ENCODE measurements at places on chromosomes 7 and 10.

DNA sequence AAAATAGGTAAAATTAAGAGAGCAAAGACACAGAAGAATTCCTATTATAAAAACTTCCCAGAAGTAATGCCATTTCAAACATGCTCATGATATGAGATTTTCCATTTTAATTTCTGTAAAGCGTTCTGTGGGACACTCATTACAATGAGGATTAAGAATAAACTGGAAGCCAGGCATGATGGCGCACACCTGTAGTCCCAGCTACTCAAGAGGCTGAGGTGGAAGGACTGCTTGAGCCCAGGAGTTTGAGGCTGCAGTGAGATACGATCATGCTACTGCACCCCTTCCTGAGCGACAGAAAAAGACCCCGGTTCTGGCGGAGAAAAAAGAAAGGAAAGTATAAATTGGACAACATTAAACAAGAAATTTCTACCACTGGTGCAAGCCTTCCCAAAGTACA is 1.5 kb downstream of the DNA2 start:
- DNase-seq: no peak

- DNase-seq: no peak
These were observed 47.6 kb upstream of the ITGB1 start for GRCh38 chr10:33005322-33006301.

DNA sequence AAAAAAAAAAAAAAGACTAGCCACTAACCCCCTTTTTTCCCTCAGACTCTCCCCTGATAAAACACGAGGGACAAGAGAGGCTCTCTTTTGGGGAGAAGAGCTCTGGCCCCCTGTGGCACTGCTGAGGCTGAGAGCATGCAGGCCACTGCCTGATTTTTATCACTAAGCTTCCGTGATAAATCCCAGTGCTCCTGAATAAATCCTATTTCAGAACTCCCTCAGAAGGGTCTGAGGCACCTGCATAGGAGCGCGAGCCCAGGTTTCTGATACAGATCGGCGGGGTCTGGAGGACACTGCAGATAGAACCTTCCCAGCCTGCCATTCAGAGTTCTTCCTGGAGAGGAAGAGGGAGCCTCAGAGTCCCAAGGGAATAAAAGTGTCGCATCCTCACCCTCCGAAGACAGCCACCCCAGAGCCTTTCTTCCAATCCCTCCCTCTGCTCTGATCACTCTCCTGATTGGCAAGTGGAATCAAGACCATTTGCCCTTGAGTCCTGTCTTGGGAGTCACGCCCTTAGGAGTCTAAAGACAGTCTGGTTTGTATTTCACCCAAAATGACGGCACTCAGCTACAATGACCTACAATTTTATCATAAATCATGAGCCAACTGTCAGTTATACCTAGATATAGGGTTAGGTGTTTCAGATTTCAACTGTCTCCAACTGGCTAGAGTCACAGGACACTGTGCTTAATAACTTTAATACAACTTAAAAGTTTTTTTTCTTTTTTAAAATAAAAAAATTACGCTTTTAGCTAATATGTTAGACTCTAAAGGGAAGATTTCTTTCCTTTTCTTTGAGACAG is 153.5 kb downstream of the RNF216 start:
- no peak for DNase-seq

- DNase-seq: no peak
These were observed 163.6 kb upstream of the KMT2E start for GRCh38 chr7:104850374-104850773.

DNA sequence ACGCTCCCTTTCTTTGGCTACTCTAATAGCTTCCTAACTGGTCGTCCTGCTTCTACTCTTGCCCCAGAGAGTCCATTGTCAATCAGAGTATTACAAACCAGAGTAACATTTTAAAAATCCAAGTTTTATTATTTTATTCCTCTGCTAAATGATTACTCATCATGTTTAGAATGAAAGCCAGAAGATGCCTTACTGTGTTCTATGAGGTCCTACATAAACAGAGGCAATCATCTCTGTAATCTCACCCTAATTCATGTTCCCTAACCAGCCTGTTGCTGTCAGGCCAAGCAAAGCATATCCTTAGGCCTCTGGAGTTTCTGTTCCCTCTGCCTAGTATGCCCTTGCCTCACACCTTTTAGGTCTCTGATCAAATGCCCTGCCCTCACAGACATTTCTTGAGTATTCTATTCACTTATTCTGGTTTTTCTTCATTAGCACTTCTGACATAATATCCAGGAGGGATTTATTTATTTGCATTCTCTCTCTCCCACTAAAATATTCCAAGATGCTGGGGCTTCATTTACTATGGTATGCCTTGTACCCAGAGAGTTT is 497.5 kb downstream of the PHTF2 start:
- no peak for DNase-seq

- DNase-seq: no peak
These were observed 155.8 kb downstream of the DOCK4 start for GRCh38 chr7:112050250-112050881.

GRCh38 chr7:63008366-63008765 is 990.3 kb upstream of the ZNF722 start:
- no peak for DNase-seq

GRCh38 chr7:128869138-128869943 is 6.7 kb downstream of the ATP6V1F start:
- no peak for DNase-seq

- no peak for DNase-seq
These were observed 3.3 kb upstream of the NPTX2 start for GRCh38 chr7:98613601-98614425.

- no peak for DNase-seq
These were observed 1.8 kb downstream of the ADARB2 start for GRCh38 chr10:1735562-1735961.

DNA sequence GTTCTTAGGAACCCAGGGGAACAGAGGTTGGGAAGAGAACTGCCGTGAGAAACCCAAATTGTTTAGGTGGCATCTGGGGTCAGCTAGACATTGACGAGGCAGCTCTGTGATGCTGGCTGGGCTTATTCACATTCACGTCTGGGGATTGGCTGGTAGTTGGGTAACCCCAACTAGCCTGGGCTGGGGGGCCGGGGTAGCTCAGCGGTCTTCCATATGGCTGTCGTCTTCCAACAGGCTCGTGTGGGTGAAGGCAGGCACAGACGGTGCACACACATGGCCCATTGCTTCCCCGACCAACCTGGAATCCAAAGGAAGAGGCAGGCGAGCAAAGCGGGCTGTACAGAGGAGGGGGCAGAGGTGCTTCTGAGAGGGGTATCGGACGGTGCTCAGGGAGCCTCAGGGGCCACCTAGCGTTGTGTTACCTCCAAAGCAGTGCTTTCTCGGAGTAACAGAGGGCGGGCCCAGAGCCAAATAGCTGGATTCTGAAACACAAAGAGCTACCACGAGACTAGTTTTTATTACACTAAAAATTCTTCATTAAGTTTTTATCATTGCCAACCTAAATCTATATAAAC is 34.5 kb downstream of the MKI67 start:
- DNase-seq: no peak

DNA sequence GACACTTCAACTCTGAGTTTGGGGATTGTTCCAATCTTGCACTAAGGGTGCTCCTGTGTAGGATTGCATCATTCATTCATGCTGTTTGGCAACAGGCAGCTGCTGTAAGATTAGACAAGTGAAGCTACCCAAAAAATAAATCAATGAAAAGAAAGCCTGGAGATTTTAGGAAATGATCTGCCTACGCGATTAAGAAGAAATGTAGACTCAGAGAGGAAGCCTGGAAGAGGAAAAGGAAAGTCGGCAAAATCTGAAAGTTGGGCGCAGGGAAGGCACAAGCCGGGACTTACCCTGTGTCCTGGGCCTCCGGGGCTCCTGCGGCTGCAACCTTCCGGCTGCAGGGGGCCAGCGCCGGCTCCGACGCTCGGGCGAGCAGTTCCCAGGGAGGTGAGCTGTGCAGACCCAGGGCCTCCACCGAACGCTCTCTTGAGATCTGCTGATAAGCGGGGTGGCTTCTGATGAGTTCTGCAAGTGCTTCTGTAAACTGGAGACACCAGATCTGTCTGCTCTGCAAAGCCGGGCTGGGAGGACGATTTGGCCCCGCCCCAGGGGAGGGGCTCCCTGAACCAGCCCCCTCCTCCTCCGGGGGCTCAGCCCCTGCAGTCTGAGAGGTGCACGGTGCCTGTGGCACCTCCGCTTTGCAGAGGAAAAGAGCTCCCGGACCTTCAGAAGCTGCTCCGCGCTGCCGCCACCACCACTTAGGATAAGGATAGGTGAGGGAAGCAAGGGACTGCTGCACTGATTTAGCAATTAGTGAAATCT is 17.4 kb downstream of the PSPH start:
- DNase-seq: peak; percentile 74

DNA sequence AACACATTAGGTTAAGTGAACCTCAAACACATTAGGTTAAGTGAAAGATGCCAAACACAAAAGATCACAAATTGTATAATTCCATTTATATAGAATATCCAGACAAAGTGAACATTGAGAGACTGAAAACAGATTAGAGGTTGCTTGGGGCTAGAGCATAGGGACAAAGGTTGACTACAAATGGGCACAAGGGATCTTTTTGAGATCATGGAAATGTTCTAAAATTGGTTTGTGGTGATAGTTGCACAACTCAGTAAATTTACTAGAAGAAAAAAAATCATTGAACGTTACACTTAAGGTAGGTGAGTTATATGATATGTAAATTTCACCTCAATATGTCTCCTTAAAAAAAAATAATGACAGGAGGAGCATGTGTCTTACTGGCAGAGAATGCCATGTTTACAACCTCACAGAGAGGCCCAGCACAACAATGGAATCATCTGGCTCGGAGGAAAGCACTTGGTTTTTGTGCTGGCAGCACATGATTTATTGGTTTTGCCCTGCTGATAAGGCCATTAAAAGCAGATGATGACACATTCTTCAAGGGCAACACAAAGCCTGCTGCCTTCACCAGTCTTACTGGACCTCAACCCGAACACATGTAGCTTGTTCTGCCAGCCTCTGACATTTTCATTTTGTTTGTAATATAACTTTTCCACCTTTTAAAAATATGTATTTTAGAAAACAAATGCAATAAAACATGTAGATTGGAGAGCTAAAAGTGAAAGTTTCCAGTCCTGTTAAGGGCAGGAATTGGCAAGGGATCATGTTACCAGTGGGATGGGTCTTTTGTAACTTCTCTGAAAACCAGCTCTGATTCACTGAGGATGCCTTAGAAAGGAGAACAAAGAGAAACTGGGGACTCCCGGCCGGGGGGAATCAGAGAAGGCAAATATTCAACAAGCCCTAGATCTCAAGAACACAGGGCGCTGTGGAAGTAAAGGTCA is 11.9 kb upstream of the LMOD2 start:
- no peak for DNase-seq

GRCh38 chr7:85172530-85172941 is 14.3 kb downstream of the SEMA3D start:
- peak; percentile 3 for DNase-seq

DNA sequence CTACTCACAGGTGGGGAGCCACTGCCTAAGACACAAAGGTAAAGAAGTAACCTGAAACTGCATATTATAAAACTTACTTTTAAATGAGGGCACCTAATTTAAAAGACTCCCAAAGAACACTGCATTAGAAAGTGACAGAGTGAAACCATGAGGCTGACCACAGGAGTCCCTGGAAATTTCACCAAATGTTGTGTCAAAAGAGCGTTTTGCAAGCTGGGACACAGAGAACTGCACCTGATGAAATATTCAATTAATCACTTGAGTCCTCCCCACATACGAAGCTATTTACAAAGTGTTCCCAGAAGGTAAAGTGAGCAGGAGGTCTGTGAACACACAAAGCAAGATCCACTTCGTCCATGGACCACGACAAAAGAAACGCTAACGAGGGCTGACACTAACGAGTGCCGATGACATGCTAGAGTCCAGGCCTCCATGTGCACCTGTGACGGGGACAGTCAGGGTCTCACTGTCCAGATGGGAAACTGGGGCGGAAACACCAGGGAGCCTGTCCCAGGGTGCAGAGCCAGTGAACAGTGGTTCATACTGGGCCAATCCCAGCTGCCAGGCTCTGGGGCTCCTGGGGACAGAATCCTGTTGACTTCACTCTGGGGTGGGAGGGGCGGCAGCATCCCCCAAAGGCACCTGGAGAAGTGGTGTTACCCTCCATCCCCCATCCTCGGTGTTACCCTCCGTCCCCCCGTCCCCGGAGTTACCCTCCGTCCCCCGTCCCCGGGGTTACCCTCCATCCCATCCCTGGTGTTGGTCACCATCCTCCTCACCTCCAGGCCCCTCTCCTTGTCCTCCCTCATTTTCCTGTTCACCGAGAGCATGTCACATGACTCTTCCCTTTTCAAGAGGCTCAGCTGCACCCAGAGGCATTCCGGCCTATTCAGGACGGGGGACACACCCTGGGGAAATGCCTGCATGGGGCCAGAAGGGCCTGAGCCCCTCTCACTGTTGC is 63.4 kb downstream of the DIP2C start:
- no peak for DNase-seq

DNA sequence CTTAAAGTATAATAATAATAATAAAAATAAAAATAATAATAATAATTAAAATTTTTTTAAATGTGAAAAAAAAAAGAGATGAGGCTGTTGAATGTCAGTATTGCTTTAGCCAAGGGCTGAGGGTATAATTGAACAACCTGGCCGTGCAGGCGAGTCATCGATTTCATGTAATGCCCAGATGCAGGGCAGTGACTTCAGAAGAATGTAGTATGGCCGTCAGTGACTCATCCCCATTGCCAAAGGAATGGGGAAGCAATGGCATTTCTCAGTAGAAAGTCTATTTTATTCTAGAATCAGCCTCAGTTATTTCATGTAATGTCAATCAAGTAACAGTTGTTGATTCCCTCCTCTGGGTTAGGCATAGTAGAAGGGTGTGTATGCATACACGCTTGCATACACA is 516.4 kb downstream of the GLRX3 start:
- DNase-seq: no peak

GRCh38 chr10:113007821-113008220 is 57.8 kb downstream of the TCF7L2 start:
- no peak for DNase-seq

- no peak for DNase-seq
These were observed 34.4 kb downstream of the ASAH2 start for GRCh38 chr10:50216894-50217293.

GRCh38 chr10:101839416-101840063 is 4.1 kb downstream of the KCNIP2 start:
- DNase-seq: no peak

DNA sequence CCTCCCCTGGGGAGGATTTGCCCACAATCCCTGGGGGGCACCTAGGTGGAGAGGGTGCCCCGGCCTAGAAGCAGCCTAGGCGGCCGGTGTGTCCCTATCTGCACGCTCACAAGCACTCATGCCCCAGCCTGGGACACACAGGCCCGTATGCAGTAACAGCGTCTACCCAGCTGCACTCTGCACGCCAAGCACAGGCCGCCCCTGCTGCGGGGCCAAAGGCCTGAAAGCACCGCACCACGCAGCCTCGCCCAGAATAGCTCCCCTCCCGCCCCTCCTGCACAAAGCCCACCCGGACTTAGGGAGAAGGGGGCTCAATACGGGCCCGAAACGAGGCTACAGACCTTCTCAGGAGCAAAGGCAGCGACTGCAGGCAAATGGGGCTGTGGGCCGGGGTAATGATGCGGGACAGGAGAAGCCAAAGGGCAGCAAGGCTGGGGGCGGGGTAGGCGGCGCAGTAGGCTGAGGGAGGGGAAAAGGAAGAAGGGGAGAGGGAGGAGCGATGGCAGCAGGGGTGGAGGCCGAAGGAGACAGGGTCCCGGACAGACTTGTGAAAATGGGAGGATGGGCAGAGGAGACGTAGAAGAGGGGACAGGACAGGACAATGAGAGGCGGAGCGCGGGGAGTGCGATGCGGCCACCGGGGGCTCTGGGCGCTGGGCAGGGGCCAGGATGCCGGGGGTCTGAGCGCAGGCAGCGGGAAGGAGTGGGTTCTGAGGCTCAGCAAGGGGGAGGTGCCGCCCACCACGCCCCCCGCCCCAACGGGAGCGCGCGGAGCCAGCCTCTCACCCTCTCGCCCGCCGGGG is 544 bp downstream of the GPRIN2 start:
- DNase-seq: no peak
